ENCODE measurements at places on chromosomes 1 and 21. TPM values are rescaled to one million over a fixed set of nuclear protein-coding genes. Genes with fewer than 3 reads are reported as not detected.

DMRTA2 gene
- not detected for total RNA-seq

ADCY10 gene
- 0.07 TPM for total RNA-seq

S100A7 gene
- total RNA-seq, result not detected

VAV3 gene
- total RNA-seq, result 1.9 TPM

DNA sequence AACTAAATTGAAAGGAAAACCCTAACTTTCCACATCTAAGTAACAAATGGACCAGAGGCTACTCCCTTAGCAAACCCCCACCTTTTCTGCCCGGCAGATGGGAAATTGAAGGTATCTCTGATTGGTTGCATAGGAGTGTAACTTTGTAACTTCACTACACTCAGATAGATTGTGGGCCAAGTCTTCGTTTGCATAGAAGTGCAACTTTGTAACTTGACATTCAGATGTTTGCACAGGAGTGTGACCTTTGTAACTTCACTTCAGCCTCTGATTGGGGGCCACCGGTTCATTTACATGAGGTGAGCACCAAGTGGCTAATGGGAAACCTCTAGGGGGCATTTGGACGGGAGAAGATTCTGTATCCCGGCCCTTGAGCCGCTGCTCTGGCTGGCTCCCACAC, 59.4 kb downstream of the C1orf94 start:
- no peak for DNase-seq

DNA sequence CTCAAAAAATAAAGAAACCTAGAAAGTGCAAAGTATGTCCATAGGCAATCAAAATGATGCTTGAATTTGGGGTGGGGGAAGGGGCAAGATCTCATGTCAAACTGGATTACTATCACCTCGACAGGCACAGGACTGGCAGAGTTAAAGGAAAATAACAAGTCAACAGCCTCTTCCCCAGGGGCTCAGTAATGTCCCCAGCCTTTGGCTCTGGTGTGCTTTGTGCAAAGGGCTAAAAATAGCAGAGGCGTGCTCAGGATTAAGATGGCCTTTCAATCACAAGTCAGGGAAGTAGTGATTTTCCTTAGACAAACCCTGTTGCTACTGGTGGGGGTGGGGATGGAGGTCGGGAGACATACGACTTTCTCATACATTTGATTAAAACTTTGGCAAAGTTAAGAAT, 63.5 kb upstream of the OLIG2 start:
- DNase-seq, result no peak

OR6K6 gene
- not detected for total RNA-seq
